ENCODE measurements at places on chromosomes 1 and 21.
A peak's percentile ranks its signal among the peaks of the same experiment; 100 is the strongest.

DNA sequence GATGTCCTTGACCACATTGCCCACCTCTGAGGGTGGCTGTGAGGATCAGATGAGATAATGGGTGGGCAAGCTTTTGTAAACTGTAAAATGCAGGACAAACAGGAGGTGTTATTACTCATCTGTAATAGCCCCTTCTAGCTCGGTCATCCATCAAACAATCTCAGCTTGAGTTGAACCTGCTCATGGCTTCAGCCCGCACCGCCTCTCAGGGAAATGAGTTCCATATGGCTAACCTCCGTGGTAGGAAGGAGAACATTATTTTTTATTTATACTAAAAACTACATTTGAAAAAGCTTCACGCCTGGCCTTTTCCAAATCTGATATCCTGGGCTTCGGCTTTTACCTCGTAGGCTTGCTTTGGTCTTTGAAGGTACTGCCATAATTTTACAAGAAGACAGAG is 116.2 kb upstream of the USP24 start:
- no peaks in the 10 kb centered on the region for H3K36me3 ChIP-seq
- no peaks in the 10 kb centered on the region for H3K27me3 ChIP-seq
- no peak overlapping the region for H3K27ac ChIP-seq

DNA sequence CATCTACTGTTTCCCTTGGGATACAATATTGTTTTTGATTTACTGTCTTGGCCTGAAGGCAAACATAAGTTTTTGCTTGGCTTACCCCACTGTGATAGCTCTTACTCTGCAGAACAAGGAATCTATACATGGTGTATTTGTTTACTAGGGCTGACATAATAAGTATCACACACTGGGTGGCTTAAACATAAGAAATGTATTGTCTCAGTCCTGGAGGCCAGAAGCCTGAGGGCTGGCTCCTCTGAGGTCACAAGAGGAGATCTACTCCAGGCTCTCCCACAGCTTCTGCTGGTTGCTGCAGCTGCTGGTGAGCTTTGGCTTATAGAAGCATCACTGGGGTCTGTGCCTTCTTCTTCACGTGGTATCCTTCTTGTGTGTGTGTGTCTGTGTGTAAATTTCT is 30.7 kb upstream of the IGSF5 start:
- DNase-seq, result no peak
- no peak overlapping the region for H3K4me3 ChIP-seq
- H3K27me3 ChIP-seq, result peaks cover 18% of the 10 kb centered on the region
- H3K4me1 ChIP-seq, result no peaks in the 10 kb centered on the region

DNA sequence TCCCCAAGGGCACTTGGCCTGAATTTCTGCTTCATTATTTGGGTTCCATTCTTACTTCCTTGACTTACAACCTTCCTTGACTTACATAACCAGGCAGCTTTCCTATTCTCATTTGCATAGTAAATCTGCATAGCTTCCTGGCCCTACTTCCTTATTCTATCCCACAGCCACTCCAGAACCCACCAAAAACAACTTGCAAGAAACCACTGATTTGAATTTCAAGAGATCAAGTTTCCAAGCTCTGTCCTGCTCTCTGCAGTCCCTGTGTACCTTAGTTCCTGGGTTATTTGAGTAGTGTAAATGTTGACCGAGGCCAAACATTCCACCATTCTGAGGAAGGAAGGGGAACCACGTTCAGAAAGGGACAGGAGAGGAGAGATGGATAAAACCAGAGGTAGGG is 603.3 kb downstream of the PTPRC start:
- no peak overlapping the region for H3K4me3 ChIP-seq
- H3K36me3 ChIP-seq, result no peaks in the 10 kb centered on the region
- peaks cover 2% of the 10 kb centered on the region for H3K4me1 ChIP-seq
- H3K27ac ChIP-seq, result no peak overlapping the region

- H3K4me1 ChIP-seq, result no peaks in the 10 kb centered on the region
- DNase-seq, result no peak
- H3K27me3 ChIP-seq, result peaks cover 4% of the 10 kb centered on the region
These were observed 16.2 kb upstream of the ACTN2 start for GRCh38 chr1:236670060-236670459.

DNA sequence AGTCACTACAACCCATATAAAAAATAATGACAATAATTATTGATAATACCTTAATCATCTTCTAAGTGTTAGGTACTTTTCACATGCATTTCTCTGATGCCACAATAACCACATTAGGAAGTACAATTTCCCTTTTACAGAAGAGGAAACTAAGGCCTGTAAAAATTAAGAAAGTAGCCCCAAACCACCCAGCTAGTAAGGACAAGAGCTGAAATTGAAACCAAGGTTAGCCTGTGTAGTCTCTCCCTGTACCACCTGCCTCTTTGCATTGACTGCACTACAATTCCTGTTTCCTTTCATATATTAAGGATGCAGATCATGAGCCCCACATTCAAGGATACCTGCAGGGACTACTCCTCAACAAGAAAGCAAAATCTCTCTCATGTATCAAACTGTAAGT is 288.8 kb downstream of the GPATCH2 start:
- no peak overlapping the region for H3K4me3 ChIP-seq
- H3K27ac ChIP-seq, result no peak overlapping the region
- peaks cover 3% of the 10 kb centered on the region for H3K27me3 ChIP-seq
- DNase-seq, result no peak
- no peaks in the 10 kb centered on the region for H3K4me1 ChIP-seq

- DNase-seq, result no peak
- peaks cover 10% of the 10 kb centered on the region for H3K36me3 ChIP-seq
- no peak overlapping the region for H3K4me3 ChIP-seq
- peaks cover 20% of the 10 kb centered on the region for H3K4me1 ChIP-seq
These were observed 385.1 kb upstream of the USP24 start for GRCh38 chr1:55600242-55600641.

DNA sequence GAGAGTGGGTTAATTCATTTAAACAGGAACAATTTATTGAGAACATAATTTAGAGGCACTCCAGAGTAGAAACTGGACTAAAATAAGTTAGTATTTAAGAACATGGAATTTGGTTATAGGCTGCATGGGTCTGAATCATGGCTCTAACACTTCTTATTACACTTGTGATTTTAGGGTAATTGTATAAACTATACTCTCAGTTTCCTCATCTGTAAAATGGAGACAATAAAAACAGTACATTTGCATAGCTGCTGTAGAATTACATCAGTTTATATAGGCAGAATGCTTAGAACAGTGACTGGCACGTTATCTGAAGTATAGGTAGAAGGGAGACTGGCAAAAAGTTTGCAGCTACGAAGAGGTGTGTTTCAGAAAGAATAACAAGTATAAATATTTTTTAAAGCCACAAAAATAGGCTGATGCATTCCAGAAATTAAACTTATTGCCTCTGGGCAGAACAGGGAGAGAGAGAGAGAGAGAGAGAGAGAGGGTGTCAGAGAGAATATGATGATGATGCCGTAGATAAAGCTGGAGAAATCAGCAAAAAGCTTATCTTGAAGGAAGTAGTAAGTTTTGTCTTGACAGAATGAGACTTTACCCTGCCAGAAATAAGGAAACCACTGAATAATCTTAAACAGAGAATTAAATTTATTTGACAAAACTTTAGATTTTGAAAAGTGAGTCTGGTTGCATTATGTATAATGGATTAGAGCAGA is 8.1 kb upstream of the OR6K3 start:
- DNase-seq, result no peak
- no peaks in the 10 kb centered on the region for H3K4me1 ChIP-seq
- H3K27me3 ChIP-seq, result peaks cover 8% of the 10 kb centered on the region
- H3K27ac ChIP-seq, result no peak overlapping the region
- no peaks in the 10 kb centered on the region for H3K36me3 ChIP-seq

- no peak overlapping the region for H3K27ac ChIP-seq
- H3K4me1 ChIP-seq, result peaks cover 30% of the 10 kb centered on the region
- no peaks in the 10 kb centered on the region for H3K36me3 ChIP-seq
- H3K27me3 ChIP-seq, result no peaks in the 10 kb centered on the region
- no peak for DNase-seq
These were observed 39.6 kb upstream of the LBR start for GRCh38 chr1:225467193-225468020.

DNA sequence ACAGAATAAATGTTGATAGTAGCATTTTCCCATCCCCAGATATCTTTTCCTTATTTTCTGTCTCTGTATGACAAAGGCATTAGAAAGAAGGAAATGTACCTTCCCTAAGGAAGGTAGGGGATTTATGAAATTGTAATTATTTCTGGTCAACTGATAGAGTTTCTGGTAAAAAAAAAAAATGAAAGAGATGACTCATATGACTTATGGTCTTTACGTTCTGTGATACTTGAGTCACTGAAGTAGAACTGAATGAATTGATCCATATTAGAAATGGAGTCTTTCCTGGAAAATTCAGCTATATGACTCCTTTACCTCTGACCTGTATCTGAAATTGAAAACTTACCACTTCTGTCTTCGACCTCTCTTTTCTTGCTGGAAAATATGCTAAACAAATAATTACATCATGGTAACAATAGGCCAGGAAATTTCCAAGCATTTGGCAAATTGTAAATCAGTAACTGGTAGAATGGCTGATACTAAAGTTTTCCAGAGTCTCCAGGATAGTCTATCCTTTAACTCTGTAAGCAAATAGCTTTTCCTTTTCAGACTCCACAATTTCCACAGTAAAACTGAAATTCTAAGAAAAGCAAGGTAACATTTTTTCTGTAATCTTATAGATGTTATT is 364.3 kb upstream of the PTBP2 start:
- peaks cover 34% of the 10 kb centered on the region for H3K4me1 ChIP-seq
- H3K36me3 ChIP-seq, result no peaks in the 10 kb centered on the region
- no peaks in the 10 kb centered on the region for H3K27me3 ChIP-seq
- H3K4me3 ChIP-seq, result no peak overlapping the region
- no peak for DNase-seq

- H3K27me3 ChIP-seq, result peaks cover 10% of the 10 kb centered on the region
- H3K36me3 ChIP-seq, result no peaks in the 10 kb centered on the region
- peak overlapping the region; percentile 75 for H3K27ac ChIP-seq
- peak overlapping the region; percentile 29 for H3K4me3 ChIP-seq
- H3K4me1 ChIP-seq, result peaks cover 69% of the 10 kb centered on the region
- DNase-seq, result no peak
These were observed 24.2 kb downstream of the PDE9A start for GRCh38 chr21:42677339-42678321.

DNA sequence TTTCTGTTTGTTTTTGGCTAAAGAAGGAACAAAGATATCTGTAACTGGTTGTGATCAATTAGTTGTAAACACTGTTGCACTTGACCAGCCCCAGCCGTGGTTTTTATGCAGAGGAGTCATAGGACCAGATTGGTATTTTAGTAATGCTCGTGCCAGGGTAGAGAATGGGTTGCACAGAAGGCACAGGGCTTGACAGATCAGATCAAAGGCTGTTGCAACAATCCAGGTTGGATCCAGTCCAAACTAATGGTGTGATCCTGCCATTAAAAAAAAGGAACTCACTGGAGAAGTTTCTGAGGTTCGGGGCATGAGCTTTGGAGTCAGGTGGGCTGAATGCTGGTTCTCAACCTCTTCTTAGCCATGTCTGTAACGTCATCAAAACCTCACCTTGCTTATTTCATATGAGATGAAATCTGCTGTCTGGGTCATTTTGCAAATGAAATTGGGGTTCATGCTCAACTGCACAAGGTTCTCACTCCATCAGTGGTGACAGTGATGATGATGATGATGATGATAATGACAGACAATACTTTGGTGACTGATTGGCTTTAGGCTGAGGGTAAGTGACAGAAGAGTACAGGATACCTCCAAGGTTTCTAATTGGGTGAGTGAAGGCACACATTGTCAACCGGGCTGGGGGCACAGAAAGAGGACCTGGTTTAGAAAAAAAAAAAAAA is 43.1 kb downstream of the ZNF281 start:
- no peak overlapping the region for H3K27ac ChIP-seq
- peak; percentile 15 for DNase-seq
- H3K36me3 ChIP-seq, result no peaks in the 10 kb centered on the region
- H3K27me3 ChIP-seq, result no peaks in the 10 kb centered on the region

GRCh38 chr1:12434174-12434573 is 183.8 kb downstream of the DHRS3 start:
- H3K36me3 ChIP-seq, result peaks cover 14% of the 10 kb centered on the region
- no peak overlapping the region for H3K4me3 ChIP-seq
- H3K27ac ChIP-seq, result peak overlapping the region; percentile 79
- no peaks in the 10 kb centered on the region for H3K27me3 ChIP-seq
- no peak for DNase-seq
- H3K4me1 ChIP-seq, result peaks cover 51% of the 10 kb centered on the region

DNA sequence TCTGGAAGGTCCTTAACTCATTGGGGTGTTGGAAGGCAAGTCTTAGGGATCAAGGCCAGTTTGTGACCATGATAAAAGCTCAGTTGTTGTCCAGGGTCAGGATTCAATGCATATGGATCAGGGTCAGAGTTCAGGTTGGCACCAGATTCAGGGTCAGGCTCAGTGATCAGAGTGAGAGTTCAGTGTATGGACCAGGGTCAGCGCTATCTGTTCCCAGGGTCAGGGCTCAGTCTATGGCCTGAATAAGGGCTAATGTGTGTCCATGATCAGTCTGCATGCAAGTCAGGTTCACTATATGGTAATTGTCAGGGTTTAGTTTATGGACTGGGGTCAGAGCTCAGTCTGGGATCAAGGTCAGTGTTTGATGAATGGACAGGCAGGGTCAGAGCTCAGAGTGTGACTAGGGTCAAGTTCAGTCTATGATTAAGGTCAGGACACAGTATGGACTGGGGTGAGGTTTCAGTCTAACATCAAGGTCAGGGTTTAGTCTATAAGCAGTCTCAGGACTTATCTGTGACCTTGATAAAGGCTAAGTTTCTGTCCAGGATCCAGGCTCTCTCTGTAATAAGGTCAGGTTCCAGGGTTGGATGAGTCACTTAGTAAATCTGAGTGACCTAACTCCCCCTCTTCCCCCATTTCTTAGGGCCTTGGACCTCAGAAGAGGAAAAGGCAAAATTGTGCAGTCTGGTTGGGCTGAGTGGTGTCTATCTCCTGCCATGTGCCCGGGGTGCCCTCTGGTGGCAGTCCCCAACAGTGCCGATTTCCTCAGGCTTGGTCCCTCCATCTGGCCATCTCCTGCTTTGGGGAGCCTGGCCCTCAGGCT is 23.8 kb downstream of the KNCN start:
- H3K27ac ChIP-seq, result no peak overlapping the region
- H3K27me3 ChIP-seq, result peaks cover 57% of the 10 kb centered on the region
- DNase-seq, result peak; percentile 93
- H3K4me3 ChIP-seq, result no peak overlapping the region
- H3K4me1 ChIP-seq, result peaks cover under 1% of the 10 kb centered on the region

Measured in osteocyte (in vitro differentiated cells).